Cerebellar cortex (tissue), 1 donor: ENCODE measurements at places on chromosomes 7 and 10.

GRCh38 chr7:28808796-28809533 lies 149.2 kb downstream of the TRIL start:
- DNase-seq = no peak

GRCh38 chr10:123945325-123945920 lies 53.8 kb upstream of the CPXM2 start:
- no peak for DNase-seq

- DNase-seq = no peak
Measured at GRCh38 chr7:99380032-99380822, 5.7 kb downstream of the ARPC1B start.

DNA sequence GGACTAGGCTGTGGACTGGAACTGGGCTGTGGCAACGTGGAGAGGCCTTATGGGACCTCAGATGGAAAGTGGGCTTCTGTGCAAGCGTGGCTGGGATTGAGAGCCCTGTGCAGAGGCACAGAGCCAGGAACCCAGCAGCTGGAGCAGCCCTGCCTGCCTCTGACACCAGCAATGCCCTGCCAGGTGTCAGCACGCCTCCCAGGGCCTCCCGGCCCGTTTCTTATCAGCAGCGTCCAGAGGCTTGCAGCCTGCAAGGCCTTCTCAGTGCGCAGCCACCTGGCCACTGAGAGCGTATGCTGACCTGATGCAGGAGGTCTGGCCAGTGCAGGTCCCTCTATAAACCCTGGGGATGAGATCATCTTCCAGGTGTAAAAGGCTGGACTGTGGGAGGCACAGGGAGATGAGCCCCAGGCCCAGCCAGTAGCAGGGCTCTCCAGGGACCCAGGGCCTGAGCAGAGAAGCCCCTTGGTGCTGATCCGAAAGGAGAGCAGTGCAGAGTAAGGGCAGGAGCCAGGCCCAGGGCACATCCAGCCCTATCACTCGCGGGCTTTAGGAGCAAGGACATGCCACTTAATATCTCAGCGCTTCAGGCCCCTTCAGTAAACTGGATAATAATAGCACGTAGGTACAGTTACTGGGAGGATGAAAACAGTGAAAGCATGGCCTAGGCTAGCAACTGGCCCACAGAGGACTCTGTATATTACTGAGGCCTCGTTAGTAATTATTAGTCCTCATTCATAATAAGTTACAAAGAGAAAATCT lies 38.8 kb upstream of the ANTXRL start:
- DNase-seq = no peak

GRCh38 chr10:50279489-50279888 lies 28.2 kb upstream of the ASAH2 start:
- DNase-seq = no peak

DNA sequence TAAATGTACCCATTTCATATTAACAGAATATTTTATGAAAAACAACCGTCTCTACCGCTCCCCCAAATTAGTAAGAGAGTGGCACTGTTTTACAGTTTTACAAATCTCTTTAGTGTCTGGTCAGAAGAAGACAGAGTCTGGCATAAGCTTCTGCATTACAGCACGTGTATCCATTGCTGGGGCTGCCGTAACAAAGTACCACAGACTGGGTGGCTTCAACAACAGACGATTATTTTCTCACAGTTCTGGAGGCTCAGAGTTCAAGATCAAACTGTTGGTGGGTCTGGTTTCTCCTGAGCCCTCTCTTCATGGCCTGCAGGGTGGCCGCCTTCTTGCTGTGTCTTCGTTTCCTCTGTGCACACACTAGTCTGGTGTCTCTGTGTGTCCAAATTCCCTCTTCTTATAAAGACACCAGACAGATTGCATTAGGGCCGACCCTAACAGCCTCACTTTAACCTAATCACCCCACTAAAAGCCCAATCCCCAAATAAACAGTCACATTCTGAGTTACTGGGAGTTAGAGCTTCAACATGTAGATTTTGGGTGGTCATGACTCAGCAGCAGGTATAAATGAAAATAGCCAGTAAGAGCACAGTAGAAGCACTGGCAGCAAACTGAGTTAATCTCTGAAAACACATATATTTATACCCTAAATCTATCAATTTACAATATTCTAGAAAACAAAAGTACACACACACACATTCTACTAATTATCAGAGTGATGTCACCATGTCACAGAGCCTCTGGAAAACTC lies 4.0 kb upstream of the SPOCK2 start:
- no peak for DNase-seq

GRCh38 chr10:113381416-113381815 lies 171.4 kb upstream of the HABP2 start:
- no peak for DNase-seq

- peak; percentile 30 for DNase-seq
Measured at GRCh38 chr7:78226059-78226719, 427.6 kb downstream of the PHTF2 start.

DNA sequence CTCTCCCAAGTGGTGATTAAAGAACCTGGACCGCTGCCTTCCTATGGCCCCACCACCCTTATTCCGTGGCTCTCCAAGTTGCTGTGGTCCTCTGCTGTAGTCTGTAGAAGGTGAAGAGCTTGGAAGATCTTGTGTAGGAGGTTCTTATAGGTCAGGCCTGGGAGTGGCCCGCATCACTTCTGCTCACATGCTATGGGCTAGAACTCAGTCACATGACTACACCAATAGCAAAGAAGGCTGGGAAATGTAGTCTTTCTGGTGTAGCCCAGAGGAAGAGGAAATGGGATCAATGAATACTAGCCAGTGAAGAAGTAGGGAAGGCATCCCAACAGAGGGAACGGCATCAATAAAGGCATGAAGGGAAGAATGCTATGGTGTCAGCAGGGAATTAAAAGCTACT lies 41.3 kb upstream of the AOAH start:
- DNase-seq = no peak

DNA sequence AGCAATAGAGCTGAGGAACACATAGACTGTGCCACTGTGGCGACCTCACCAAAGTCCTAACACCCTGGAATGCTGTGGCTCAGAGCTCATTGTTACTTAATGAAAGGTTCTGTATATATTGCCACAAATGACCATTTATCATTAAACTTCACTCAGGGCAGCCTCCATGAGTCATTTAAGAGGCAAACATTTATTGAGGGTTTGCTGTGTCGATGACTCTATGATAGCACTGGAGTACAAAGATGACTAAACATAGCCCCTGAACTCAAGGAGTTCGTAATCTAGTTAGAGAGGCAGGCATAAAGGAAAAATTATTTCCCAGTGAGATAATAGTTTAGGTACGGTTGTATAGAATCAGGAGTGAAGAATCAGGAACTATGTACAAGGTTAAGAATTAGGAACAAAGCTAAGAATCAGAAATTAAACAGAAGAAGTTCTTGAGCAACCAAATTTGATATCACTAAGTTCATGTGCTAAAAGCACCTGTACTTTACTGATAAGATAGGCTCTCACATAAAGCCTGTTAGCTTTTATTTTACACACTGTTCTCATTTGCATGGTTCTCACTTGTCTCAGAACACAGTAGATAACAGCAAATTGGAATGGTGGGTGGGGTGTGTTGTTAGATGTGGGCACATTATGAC lies 7.9 kb downstream of the ENTPD7 start:
- no peak for DNase-seq

DNA sequence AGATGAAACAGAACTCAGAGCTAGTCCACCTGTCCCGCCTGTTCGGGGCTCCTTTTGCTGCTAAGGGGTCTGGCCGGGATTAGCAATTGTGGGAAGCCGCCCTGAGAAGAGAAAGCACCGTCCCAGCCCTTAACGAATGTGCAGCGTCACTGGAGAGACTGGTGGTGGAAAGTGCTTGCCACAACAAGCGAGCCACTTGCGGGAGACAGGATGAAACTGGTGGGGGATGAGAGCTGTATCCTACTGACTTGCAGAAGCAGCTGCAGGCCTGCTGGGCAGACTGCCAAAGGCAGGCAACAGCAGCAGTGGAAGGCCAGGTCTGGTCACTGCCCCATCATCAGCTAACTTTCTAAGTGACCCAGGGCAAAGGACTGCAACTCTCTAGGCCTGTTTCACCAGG lies 95.4 kb downstream of the FAM53B start:
- DNase-seq = no peak

GRCh38 chr7:94355454-94355853 lies 39.2 kb upstream of the COL1A2 start:
- DNase-seq = no peak

DNA sequence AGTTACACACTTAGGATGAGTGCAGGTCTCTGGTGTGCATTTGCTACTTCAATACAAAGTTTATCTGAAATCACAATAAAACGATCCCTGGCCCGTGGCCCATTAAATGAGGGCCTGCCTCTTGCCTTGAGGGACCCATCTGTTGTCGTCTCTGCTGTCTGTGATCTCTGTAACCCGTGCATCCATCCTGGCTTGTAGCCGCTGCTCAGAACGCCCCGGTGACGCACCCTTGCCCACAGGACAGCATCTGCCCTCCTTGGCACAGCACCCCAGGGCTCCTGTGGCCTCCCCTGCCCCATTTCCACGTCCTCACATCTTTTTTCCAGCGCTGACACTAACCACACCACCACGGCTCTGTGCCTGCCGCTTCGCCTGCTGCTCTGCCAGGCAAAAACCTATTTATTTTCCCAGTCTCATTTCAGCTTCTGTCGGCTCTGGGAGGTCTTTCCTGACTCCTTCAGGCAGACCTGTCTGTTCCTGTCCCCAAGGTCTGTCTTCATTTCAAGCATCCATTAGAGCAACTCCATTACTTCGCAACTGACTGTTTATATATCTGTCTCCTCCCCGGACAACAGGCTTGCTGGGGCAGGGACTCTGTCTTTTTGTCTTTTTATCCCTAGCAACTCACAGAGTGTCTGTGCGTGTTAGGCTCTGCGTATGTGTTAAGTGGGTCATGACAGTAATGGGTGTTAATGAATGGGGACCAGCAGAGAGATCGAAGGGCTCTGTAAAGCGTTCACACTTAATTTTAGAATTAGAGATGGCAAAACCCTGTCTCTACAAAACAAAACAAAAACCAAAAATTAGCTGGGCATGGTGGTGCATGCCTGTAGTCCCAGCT lies 16.4 kb downstream of the CARD11 start:
- no peak for DNase-seq

GRCh38 chr7:122845286-122845685 lies 41.0 kb downstream of the CADPS2 start:
- DNase-seq = peak; percentile 59
